ENCODE measurements at places on chromosomes 13 and 19. TPM values are rescaled to one million over a fixed set of nuclear protein-coding genes. Genes with fewer than 3 reads are reported as not detected.

- no peak for DNase-seq
Measured at GRCh38 chr13:42039457-42039945, 8.9 kb upstream of the DGKH start.

DNA sequence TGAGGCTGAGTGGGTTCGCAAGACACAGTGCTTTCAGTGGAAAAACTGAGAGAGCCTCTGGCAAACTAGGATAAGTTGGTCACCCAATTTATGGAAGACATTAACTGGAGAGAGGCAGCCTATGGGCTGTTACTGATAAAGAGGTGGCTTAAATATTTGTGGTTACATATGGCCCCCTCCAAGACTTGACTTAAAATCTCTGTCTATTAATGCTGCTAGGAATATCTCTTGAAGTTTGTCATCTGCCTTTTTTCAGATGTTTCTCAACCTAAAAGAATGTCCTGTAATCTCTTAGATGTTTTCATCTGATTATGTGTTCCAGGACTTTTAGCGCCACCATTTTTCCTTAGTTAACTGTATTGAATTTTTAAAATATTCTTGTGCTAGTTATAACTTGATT, 54.6 kb downstream of the NAA16 start:
- no peak for DNase-seq

DNA sequence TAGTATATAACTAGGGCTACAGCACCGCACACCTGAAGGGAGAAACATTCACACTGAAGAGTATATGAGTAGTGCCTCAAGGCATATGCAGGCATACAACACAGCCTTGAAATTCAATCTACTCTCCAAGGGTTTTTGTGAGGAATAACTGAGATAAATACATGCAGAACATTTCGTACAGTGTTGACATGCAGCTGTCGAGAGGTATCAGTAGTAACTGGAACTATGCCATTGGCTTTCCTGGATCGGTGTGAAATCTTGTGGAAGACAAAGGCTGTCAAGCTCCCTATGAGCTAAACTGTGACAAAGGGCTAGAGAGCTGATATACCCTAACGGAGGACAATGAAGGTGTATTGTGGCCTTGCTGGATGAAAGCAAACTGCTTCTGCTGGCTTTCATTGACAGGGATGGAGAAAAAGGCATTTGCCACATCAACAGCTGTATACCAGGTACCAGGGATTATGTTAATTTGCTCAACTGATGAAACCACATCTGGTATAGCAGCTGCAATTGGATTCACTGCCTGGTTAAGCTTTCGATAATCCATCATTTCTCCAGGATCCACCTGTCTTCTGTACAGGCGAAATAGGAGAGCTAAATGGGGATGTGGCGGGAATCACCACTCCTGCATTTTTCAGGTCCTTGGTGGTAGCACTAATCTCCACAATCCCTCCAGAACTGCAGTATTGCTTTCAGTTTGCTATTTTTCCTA, 16.3 kb downstream of the MTRF1 start:
- DNase-seq, result no peak

GRCh38 chr19:29841559-29842367, 30.0 kb downstream of the CCNE1 start:
- DNase-seq, result no peak

DNA sequence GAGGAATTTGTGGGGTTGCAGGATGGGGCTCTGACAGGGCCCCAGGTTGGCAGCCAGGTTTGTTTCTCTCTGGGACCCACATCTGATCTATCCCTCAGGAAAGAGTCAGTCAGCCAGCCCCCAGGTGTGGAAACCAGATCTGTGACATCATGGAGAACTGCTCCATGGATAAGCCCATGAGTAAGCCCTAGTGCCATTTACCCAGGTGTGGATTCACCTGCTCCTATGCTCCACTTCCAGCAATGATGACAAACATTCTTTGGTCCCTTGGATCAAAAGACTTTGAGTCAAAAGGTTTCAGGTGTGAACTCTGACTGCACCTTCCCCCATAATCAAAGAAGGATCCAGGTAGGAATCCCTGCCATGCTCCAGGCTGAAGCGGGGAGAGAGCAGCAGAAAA, 26.9 kb upstream of the IGFL4 start:
- no peak for DNase-seq

Gene CEACAM8
- polyA plus RNA-seq, result 0.33 TPM

Gene RNF113B
- polyA plus RNA-seq, result not detected
